ENCODE measurements at places on chromosomes 1 and 21.

DNA sequence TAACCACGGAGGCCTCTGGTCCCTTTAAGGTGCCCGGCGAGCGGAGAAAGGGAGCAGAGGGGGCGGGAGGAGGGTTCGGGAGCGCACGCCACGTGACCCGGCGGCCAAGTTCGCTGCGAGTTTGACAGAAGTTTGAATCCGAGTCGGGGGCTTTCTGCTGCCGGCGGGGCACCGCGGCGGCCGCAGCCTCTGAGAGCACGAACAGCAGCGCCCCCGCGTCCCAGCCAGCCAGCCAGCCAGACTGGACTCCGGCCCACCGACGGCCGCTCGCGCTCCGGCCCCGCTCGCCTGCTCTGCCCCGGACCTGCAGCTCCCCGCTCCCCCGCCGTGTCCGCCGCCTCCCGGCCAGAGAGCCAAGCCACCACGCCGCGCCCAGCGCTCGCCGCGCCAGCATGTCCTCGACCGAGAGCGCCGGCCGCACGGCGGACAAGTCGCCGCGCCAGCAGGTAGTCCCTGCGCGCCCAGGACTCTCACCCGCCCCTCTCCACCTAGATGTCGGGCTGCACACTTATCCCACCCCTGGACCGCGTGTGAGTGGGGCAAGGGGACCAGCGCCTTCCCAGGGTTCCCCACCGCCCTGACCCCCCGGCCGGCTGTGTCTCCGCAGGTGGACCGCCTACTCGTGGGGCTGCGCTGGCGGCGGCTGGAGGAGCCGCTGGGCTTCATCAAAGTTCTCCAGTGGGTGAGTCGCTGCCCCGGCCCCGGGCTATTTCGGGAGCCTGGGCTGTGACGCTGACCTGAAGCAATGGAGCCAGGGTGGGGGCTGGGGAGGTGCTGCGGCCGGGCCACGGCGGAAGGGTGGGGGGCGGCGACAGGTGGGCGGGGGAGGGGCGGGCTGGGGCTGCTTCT is at the start of gene SYPL2:
SYPL2 (plus strand) TSS at position 95 of the 849 bp plus-strand sequence; CDS start at position 393, 298 bp downstream.
- DNase-seq: no peak

DNA sequence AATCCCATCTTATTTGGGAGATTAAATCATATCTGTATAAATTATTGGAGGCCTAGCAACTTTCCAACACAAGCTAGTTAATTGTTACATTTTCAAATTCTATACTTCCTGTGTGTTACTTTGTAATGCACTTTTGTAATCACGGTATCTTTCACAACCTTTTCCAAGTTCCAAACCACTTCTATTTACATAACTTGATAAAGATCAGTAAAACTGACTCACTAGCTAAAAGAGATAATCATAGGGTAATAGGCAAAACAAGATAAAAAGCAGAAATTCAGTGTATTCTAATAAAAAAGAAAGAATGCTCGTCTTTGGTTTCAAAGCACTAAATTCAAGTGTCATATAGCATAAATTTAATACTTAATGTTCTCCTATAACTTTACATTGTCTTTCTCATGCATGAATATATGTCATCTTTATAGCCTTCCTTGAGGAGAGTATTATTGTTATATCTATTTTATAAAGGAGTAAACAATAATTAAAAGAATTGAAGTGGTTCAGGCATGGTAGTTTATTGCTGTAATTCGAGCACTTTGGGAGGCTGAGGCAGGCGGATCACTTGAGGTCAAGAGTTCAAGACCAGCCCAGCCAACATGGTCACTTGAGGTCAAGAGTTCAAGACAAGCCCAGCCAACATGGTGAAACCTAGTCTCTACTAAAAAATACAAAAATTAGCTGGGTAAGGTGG is 66.4 kb downstream of the RGS13 start:
- DNase-seq: no peak

DNA sequence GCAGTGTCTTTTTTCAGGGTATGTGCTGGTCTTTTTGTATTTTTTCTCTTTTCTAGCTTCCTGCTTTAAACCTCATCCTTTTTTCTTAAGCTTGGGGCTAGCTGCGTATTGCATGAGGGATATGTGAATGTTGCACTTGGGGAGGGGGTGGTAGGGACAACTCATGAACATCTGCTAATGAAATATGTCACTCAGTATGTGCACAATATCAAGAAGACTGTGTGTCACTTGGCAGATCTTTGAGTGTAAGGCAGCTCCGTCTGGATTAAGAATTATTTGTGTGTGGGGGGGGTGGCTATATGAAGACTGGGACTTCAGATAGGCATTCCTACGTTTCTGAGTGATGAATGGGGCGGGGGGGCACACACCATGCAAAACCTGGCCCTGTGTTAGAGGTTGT is 170.4 kb upstream of the CACNA1E start:
- no peak for DNase-seq

- no peak for DNase-seq
Measured at GRCh38 chr1:38123356-38124135, 77.0 kb upstream of the POU3F1 start.

- no peak for DNase-seq
Measured at GRCh38 chr1:202567738-202568137, 142.5 kb downstream of the SYT2 start.

- no peak for DNase-seq
Measured at GRCh38 chr1:20735581-20736111, 3.1 kb upstream of the SH2D5 start.

- no peak for DNase-seq
Measured at GRCh38 chr1:193433599-193433998, 247.2 kb upstream of the B3GALT2 start.

DNA sequence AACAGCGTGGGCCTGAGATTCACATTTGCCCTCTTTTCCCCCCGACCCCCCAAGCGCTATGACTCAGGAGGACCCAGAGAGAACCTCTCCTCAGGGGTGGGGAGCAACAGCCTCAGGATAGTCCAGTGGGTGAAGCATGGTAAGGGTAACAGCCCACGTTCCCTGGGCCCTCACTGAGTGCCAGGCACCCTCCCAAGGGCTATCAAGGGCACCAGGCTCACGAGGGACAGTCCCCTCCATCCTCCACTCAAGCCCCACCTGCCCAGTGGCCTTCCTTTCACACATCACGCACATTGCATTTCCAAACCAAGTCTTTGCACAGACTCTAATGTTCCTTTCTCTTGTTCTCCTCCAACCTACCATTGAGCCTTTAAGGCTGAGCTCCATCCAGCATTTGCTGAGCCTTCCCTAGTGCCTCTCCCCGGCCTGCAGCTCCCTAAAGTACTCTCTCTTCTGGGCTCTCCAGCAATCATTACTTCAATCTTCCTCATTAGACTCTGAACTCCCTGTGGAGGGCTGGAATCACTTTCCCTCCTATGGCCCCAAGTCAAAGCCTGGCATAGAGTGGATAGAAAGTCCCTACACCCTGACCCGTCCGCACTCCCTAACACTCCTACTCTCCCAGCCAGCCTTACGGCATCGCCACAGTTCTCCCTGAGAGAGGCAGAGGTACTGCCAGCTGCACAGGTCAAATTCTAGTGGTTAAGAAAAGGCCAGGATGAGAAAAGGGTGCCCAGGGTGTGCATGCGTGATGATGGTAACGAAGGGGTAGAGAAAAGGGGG is 1.0 kb downstream of the AKR7A2 start:
- no peak for DNase-seq

DNA sequence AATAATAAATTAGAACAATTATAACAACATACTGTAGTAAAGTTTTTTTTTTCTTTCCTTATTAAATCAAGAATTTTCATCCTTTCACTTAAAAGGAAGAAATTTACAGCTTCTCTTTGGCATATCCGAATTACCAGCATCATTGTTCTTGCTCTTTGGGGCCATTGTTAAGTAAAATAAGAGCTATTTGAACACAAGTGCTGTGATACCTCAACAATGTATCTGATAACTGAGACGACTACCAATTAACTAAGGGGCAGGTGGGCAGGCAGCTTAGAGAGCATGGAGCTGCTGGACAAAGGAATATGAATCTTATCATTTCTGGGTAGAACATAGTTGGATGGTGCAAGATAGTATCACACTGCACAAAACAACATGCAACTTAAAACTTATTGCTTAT is 719.9 kb upstream of the TMPRSS15 start:
- DNase-seq: no peak

GRCh38 chr1:220217383-220217988 is 54.8 kb downstream of the RAB3GAP2 start:
- DNase-seq: no peak

DNA sequence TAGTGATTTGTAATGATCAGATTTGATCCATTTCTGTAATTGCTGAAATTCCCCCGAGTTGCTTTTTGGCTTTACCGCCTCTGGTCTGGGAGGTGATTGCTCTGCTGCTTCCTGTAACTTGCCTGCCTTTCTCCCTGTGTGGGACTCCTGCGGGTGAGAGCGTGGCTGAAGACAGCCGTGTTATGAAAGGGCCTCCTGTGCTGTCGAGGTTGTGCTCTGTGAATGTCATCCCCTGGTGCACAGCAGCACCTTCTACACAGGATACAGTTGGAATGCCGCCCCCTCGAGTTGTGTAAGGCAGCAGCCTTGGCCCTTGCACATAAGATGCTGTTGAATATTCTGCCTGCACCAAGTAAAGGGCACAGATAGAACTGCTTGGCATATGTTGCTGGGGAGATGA is 5.9 kb downstream of the SOD1 start:
- DNase-seq: peak; percentile 28

GRCh38 chr1:223341121-223341520 is 22.9 kb downstream of the SUSD4 start:
- DNase-seq: no peak

DNA sequence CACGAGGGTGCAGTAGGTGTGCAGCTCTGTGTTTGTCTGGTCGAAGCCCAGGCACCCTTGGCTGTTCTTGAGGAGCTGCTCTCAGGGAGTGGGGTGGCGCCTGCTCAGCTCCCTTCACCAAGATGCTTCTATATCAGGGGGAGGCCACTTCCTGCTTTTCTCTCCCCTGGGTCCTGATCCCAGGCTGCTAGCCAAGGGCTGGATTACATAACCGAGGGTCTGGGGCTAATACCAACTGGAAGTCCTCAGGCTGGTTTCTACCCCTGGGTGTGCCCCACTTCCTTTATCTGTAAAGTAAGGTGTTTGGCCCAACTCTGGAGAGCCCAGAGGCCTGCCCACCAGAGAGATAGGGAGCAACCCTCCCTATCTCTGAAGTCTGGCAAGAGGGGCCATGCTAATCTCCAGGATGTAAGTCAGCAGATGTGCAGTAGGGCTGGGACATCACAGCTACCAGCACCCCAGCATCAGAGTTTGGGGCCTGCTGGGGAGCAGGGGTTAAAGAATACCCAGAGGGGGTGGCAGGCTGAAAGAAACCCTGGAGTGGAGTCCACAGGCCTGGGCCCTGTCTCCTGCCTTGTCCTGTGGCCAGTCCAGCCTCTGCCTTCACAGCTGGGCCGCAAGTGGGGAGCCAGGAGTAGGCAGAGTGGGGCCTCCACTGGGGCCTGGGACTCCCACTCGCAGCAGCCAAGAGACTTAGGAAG is 2.1 kb downstream of the SELENBP1 start:
- no peak for DNase-seq

DNA sequence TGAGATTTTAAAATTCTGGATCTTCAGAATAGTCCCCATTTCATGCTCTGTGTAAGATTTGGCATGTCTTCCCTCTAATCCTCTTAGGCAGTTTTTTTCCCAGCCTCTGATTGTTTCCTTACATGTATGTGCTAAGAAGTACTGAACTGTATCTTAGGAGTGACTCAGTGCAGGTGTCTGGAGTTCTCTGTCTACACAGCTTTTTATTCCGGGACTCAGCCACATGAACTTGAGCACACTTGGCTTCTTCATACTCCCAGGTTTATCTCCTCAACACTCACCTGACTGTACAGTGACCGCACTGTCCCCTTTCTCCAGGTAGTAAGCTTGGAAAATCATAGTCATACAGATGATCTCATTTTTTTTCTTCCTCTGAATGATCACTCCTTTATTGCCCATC is 50.7 kb downstream of the SYT14 start:
- no peak for DNase-seq

DNA sequence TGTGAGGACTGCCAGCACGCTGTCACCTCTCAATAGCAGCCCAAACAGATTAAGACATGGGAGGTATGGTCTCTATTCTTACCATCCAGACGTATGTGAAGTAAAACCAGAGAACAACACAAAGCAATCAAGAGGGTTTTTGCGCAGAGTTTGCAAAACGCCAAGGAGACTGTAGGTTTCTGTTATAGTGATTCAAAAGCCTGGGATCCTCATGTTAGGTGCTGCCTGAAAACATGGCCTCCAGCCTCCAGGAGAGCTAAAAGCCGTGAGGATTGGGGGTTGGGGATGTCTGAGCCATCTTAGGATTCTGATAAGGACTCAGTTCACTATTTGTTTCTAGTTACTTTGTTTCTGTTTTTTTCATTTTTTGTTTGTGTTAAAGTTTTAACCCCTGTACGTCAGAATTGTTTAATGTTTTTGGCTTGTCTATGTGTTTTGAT is 4.2 kb upstream of the CCT8 start:
- DNase-seq: peak; percentile 30

DNA sequence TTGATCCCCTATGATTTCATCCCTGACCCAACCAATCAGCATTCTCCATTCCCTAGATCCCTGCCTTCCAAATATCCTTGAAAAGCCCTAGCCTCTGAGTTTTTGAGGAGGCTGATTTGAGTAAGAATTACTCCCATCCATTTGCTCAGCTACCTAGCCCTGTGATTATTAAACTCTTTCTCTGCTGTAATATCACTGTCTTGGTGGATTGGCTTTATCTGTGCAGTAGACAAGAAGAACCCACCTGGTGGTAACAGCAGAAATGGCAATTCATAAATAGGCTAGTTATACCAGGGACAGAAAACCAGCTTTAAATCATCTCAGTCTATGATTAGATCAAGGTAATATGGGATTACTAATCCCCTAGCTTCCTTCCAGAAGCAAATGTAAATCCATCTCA is 13.0 kb downstream of the IL20 start:
- no peak for DNase-seq

- DNase-seq: no peak
Measured at GRCh38 chr21:45836268-45836655, 145.3 kb upstream of the COL6A1 start.

DNA sequence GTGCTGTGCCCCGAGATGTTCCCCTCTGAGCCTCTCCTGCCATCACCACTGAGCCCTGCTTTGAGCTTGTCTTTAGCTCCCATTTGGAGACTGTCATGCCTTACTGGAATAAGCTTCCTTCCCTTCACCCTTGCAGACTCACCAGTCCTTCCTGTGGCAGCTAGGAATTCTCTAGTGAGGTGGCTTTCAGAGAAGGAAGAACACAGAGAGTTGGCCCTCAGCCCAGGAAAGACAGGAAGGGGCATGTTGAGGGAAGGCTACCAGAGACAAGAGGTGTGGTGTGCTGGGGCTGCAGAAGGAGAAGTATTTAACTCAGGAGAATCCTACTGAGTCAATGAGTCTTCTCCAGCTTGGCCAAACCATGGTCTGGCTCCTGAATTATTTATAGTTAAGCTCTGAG is 76.3 kb downstream of the UCK2 start:
- no peak for DNase-seq

DNA sequence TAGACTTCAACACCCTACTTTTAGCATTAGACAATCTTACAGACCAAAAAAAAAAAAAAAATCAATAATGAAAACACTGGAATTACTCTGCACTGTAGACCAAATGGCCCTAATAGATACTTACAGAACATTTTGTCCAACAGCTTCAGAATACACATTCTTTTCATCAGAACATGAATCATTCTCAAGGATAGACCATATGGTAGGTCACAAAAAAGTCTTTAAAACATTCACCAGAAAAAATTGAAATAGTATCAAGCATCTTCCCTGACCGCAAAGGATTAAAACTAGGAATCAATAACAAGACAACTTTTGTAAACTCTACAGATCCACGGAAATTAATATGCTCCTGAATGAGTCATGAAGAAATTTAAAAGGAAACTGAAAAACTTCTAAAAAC is 22.5 kb downstream of the ZNF670 start:
- DNase-seq: no peak

- no peak for DNase-seq
Measured at GRCh38 chr21:19609611-19610010, 1206.0 kb upstream of the TMPRSS15 start.

GRCh38 chr1:84476225-84476624 is 2.8 kb upstream of the RPF1 start:
- no peak for DNase-seq

Data from T-helper 2 cell treated with Interferon-gamma antibody and Interleukin-4, amounts not matched to agents 5 μg/mL and 100 μg/mL, for 36 hours (primary cell).